ENCODE measurements at places on chromosomes 3 and 15. TPM values are rescaled to one million over a fixed set of nuclear protein-coding genes. Genes with fewer than 3 reads are reported as not detected.

Gene RLBP1
- not detected for total RNA-seq

Gene SAXO2
- total RNA-seq, result 1.2 TPM

Gene CADM2
- total RNA-seq, result not detected

Gene ALPK3
- 0.89 TPM for total RNA-seq

All from smooth muscle cell of the umbilical artery (primary cell).